ENCODE measurements at places on chromosomes 3 and 15.

GRCh38 chr3:82467051-82467450, 705.6 kb upstream of the GBE1 start:
- no peak for DNase-seq

GRCh38 chr3:113532698-113533533, 561 bp downstream of the SIDT1 start:
- DNase-seq: no peak

DNA sequence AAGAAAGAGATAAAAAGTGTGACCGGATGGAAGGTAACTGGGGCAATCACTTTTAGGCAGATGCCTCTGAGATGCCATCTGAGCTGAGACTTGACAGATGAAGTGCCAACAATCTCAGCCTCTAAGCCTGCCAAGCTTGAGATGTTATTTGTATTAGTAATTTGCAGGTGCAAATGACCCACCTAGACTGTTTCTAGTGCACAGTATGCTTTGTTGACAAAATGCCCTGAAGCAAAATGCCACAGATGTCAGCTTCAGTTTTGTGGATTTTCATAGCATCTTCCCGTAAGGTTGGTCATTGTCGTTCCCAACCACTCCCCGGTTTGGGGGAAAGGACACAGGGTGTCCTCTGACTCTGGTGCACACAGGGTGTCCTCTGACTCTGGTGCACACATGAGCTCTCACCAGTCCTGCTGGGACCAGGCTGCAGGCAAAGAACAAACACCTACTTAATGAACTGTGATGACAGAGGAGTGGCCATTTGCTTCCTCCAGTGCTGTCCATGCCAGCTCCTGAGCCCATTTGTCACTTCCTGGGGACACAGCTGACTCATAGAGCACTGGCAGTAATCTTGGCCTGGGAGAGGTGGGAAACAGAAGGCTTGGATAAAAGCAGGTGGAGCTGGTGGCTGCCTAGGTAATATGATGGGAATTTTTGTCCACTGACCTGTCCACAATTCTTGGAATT, 16.7 kb upstream of the PPP1R2 start:
- DNase-seq: peak; percentile 90

DNA sequence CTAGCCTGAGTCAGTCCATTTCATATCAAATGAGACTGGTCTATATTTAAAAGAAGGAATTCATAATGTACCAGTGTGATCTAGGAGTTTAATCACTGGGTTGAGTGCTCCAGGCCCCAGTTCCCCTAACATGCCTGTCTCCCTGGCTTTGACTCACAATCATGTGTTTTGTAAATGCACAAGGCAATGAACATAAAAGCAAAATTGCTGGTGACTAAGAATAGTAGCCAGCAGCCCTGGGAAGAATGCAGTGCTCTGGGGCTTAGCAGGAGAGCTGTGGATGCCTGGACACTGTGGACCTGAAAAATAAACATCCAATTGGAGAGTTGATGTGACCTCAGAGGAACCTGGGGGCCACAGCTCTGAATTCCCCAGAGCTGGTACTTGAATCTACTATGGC, 50.3 kb downstream of the SYNPR start:
- peak; percentile 7 for DNase-seq

- no peak for DNase-seq
Measured at GRCh38 chr3:45753095-45753494, 43.2 kb downstream of the SLC6A20 start.

- no peak for DNase-seq
Measured at GRCh38 chr15:70437882-70438451, 325.4 kb downstream of the UACA start.

GRCh38 chr3:177726807-177727206, 529.5 kb upstream of the TBL1XR1 start:
- no peak for DNase-seq

DNA sequence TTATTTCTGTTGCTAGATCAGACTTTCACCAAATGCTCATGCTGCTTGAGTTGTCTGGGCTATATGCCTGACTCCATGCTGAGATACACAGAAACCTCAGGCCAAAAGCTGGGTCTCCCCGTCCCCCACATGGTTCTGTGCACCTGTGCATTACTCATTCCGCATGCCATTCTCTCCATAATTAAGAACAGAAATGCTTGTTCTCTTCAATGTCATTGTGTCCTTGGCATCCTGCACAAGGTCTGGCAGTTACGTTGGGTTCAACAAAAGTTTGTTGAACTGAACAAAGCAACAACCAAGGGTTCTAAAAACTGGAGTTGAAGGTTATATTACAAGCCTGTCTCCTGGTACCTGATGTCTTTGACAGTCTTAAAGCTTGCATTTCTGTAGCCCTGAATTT, 177.5 kb downstream of the FNDC3B start:
- no peak for DNase-seq

DNA sequence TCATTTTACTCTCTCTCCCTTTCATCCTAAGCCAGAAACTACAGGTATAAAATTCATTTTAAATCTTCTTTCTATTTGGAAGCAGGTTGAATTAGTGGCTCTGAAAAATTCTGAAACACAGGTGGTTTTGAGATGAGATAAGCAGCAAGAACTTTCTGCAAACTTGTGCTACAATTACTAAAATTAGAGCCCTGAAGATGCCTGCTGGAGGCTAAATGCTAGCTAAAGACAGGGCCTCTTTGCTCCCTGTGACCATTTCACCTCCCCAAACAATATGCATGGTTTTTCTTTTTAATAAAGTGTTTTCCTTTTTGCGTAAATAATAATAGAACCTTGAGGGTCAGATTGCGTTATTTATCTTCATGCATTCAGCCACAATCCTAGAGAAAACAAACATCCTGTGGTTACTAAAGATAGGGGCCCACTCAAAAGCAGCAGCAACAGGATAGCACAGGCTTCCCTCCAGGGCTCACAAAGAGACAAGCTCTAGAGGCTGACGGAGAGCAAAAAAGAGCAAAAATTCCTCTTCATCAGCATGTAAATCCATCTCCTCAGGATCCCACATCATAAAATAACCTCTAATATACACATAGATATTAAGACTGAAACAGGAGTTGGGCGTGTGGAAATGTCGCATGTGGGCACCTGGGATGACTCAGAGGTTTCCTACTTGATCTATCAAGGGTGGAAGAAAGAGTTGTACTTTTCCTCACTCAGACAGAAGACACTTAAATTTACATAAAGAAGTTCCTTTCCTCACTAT, 26.5 kb upstream of the CP start:
- DNase-seq: peak; percentile 19

GRCh38 chr15:84782346-84782745, 34.0 kb downstream of the ZNF592 start:
- DNase-seq: no peak

GRCh38 chr3:9203317-9203716, 46.1 kb downstream of the SRGAP3 start:
- DNase-seq: no peak

Data from SW480 (cell line).